ENCODE measurements at places on chromosomes 4 and X.

DNA sequence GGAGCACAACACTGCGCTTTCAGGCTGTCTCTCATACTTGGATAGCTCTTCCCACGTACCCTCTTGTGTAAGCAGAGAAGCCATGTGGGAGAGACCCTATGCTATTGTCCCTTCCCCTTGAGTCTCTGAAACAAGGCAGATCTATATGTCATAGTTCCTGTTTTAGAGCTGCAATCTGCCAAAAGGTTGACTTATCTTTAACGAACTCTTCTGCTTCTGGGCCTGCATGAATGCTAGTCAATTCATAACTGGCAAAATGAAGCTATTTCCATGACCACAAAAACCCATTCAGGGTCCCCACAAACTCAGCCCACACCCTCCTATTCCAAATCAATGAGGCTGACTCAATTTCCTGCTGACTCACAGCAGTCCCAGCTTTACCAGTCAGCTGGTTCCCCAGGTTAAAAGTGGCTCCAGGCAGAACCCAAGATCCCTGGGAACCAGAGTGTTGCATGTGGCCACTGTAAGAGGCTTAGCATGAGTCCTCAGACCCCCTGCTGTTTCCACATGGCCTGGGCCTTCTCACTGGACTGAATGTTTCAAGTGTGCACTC, 25.3 kb upstream of the SOD3 start:
- DNase-seq = no peak

DNA sequence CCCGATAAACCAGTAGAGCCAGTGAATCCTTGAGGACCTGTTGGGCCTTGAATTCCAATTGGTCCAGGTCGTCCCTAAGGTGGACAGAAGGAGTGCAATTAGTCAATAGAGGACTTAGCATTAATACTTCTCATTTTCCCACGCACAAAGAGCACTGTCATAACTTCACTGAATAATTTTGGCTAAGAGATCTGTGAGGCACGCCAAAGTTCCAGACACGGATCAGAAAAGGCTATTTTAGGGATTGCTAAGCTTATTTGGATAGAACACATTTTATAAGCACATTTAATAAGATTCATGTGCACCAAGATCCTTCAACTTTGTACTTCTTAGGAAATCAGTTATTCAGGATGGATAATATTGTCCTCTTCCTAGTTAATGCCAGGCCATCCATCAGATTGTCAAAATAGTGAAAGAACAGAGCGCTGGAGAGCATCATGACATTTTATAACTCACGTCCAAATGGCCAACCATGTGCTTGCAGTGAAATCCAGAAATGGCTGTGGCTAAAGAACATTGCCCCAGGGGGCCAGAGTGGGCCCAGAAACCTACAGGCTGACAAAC, 129.8 kb downstream of the ATG4A start:
- no peak for DNase-seq

- no peak for DNase-seq
These were observed 48.3 kb downstream of the PDK3 start for GRCh38 chrX:24513416-24513815.

DNA sequence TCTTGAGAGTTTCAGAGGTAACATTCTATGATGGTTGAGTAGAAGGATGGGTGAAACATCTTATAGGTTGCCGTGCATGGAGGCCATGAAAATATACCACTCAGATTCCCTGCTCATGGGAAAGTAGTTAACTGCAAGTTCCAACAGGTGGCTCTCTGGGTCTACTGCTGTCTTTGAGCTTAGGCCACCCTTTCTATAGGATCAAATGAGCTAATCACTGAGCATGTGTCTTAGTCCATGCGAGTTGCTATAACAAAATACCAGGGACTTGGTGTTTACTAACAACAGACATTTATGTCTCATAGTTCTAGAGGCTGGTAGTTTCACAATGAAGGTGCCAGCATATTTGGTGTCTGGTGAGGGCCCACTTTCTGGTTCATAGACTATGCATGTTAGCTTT, 144.8 kb upstream of the UNC5C start:
- DNase-seq = no peak

GRCh38 chr4:133891011-133891410, 310.6 kb downstream of the PABPC4L start:
- no peak for DNase-seq

GRCh38 chr4:51878431-51878830, 35.5 kb downstream of the DCUN1D4 start:
- DNase-seq = no peak

GRCh38 chr4:7429069-7429416, 5.7 kb downstream of the PSAPL1 start:
- DNase-seq = no peak

DNA sequence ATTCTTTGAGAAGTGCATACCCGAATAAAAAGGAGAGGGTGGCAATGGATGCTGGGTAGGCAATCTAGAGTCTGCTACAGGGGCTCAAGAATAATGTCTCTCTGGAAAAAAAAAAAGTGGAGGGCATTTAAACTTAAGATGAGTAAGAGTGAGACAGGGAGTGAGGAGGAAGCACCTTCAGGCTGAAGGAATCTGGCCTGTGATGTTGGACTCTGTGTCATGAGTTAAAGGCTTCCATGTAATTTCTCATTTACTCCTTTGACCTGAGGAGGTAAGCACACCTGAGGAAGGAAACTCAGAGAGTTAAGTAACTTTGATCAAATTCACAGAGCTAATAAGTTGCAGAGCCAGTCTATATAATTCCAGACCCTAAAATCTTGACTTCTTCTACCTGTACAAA, 3.2 kb upstream of the PRKG2 start:
- DNase-seq = no peak

DNA sequence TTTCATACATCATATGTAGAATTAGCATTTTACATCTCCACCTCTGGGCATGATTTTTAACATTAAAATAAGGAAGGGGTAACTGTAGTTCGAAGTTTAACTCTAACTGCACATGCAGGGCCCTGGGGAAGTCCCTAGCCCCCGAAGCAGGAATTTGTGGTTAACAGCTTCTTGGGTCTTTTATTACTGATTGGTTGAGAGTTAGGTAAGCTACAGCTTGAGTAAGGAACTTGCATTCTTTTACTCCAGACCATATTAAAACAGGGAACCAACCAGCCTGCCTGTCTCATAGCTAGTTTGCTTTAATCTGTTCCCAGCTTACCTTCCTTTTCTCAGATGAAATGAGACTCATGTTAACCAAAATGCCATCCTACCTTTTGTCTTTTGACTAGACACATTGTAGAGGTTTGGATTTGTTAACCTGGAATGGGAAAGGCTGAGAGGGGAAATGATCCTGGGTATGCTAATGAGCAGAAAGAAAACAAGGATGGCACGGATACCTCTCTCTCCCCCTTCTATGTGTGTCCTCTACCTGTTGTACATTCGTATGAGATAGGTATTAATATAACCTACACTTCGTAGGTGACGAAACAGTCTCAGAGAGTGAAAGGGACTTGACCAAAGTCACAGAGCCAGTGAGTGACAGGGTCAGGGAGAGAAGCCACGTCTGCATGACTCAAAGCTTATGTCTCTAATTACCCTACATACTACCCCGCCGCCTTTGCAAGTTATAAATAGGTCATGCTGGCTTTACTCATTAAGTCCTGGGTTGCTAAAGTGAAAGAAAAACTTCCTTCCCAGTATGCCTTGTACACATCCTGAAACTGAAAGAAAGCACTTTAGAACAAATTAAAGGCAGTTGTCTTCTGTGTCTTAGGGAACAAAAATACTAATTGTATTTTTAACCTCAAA, 119.5 kb upstream of the AFF2 start:
- DNase-seq = no peak

- no peak for DNase-seq
These were observed 1404.1 kb upstream of the IGFBP7 start for GRCh38 chr4:58514299-58514698.

DNA sequence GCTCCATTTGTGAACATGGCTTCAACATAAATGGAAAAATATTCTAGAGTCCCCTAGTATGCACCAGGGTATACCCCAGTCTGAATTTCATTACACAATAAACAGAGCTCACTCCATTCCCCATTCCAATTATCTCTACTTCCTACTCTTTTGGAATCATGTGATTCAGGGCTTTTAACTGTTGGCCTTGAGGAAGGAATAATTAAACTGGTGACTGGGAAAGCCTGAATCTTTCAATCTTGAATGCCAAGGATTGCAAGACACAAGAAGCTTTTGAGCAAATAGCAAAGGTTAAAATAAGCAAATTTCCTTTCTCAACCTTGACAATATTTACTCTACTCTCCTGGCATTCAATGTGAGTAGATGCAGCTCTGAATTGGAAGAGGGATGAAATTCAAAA, 77.5 kb upstream of the INPP4B start:
- no peak for DNase-seq

GRCh38 chrX:105314458-105314857, 94.0 kb upstream of the TEX13A start:
- no peak for DNase-seq

GRCh38 chr4:17024425-17024824, 126.0 kb upstream of the LDB2 start:
- no peak for DNase-seq

- DNase-seq = no peak
These were observed 169.4 kb downstream of the EFHC2 start for GRCh38 chrX:44174061-44174460.

DNA sequence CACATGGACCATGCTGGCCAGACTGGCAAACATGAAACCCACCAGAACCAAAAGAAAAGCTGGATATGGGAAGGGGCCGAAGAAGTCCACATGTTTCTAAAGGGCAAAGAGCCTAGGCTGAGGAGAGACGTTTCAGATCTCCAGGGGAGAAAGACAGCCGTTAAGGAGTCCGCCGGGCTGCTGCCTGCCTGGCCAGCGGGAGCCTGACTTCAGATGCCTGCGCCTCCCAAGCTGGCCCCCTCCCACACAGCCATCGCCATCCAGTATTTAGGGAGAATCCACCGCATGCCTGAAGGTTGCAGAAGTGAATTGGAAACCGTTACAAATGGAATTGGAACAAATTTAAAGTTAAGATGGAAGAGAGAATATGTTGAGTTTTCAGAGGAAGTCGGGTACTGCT, 2.9 kb downstream of the TBL1X start:
- DNase-seq = no peak

All from right forelimb (tissue), 1 donor.